ENCODE measurements at places on chromosomes 1 and 21.

DNA sequence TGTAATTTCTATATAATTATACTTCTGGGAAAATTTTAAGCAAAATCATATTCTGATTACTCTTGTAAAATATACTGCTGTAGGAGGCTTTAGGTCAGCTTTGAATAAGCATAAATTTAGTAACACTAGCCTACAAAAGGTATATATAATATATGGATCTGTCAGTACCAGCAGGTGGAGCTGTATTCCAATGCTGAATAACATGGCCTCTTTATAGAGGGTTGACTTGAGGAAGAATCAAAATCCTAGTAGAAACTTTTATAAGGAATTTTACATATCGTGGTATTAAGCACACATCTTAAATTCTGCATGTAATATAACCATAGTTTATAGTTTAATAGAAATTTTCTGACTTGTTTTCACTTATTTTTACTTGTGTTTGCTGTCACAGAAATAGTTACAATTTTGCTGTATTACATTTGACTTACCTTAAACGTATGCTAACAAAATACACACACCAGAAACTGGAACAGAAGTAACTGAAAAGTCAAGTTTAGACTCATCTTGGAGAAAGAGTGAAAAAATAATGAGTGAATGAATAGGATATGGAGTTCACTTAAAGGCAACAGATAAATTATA, 79.3 kb downstream of the HMCN1 start:
- peak; percentile 29 for DNase-seq

DNA sequence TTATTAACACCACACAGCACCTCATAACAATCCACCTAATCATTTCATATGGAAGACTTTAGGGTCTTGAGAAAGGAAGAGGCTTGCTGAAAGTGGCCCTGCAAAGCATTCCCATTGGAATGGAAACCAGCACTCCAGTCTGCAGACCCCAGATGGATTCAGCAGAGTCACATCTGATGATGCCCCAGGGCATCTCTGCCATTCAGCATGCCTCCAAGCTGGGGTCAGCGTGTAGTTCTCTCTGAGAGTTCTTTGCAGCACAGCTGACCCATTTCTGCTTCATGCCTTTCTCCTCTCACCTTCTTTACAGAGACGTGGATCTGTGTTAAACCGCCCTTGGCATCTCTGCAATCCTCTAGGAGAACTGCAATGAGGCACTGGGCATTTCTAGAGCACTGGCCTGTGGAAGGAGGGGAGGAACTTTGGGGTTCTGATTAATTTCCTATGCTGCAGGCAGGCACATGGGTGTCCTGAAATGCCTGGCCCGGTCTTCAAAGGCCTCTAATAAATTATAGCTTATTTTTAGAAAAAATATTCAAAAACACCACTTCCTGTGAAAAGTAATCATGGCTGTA, 2.6 kb upstream of the LUZP1 start:
- no peak for DNase-seq

GRCh38 chr1:8595941-8596340, 221.5 kb downstream of the RERE start:
- DNase-seq, result no peak

GRCh38 chr1:204578867-204579664, 62.9 kb downstream of the MDM4 start:
- no peak for DNase-seq

GRCh38 chr1:52588535-52588934, 13.6 kb upstream of the GPX7 start:
- no peak for DNase-seq

- DNase-seq, result no peak
Observed at GRCh38 chr1:176717066-176717750, 254.2 kb downstream of the PAPPA2 start.

GRCh38 chr1:184647471-184647870, 107.2 kb downstream of the EDEM3 start:
- no peak for DNase-seq

DNA sequence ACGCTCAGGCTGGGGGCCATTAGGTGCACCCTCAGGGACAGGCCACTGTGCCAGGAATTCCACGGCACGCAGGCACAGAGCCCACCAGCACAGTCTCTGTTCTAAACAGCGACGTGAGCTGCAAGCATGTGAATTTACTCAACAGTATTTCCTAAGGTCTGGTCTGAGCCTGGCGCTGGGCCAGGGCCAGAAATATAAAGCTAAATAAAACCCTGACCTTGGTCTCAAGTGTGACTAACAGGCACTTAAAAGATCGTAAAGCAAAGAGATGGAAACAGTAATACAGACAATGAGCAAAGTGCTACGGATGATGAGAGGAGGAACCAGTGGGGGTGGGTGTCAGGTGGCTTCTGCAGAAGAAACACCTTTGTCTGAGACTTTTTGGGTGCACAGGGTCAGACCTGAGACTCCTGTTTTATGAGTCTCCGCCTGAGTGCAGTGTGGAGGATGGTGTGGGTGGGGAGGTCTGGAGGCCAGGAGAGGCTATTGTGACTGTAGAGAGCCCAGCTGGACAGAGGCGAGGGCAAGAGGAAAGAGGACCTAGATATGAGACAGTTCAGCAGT, 53.4 kb upstream of the EDN2 start:
- DNase-seq, result no peak

DNA sequence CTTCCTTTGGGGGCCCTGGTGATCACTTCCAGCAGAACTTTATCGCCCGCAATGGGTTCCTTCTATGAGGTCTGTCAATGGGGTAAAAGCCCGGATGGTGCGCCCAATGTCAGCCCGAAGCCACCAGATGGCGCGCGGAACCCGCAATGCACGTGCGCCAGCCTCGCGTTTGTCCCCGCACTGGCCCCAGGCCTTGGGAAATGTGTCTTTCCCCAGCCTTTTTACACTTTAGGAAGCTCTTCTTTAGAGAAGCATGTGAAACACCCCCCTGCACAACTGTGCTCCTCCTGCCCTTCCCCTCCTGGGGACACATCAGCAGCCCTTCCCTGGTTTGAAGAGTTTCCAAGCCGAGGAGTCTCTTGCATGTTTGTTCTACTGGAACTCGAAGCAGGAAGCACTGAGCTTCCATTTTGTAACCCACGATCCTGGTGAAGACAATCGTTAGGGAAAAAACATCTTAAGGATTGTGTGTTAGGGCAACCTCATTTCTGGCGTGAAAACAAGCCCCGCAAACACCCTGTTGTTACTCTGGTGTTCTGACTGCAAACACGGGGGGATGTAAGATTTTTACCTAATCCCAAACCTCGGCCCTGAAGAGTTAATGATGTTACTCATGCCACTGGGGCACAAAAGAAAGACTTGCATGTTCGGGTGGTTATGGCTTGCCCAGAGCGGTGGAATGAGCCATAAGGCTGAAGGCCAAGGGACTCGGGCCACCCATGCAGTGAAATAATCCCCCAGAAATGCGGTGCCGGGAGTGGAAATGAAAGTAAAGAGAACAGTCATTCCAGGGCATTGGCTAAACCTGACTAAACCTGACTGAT, 20.4 kb upstream of the TARBP1 start:
- DNase-seq, result no peak

GRCh38 chr1:100441651-100442050, 89.3 kb downstream of the CDC14A start:
- DNase-seq, result no peak

GRCh38 chr1:30721341-30721793, 2.0 kb downstream of the MATN1 start:
- no peak for DNase-seq

GRCh38 chr1:112230232-112230631, 165.8 kb upstream of the CTTNBP2NL start:
- DNase-seq, result no peak

GRCh38 chr1:25794325-25794724, 5.7 kb upstream of the SELENON start:
- DNase-seq, result no peak

GRCh38 chr1:173997791-173998190, 24.4 kb downstream of the RC3H1 start:
- DNase-seq, result no peak

- DNase-seq, result no peak
Observed at GRCh38 chr1:179742717-179743678, at the start of gene FAM163A. Gene FAM163A, plus strand, starts transcription at chr1:179743291. Its CDS starts 69,807 bp downstream, at chr1:179813098.

DNA sequence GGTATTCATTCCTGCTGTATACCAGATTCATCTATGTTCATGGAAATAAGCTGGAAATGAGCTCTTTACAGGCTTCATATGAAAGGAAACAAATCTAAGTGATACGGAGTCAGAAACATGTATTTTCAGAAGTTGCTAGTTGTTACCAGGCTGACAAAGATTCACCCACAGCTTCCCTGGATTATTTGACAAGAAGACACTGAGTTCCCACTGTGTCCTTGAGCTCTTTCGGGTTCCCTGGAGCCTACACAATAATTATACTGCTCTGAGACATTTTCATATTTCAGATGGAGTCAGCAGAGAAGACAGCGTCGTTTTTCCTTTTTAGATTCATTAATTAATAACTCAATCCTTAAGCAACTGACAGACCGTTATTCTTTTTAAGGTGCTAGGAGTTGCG, 29.3 kb upstream of the MTR start:
- no peak for DNase-seq

All from iPS DF 6.9 (cell line).